ENCODE measurements at places on chromosomes 7 and 10. TPM values are rescaled to one million over a fixed set of nuclear protein-coding genes. Genes with fewer than 3 reads are reported as not detected.

Gene METTL27
- 0.35 TPM for total RNA-seq

Gene RAMP3
- total RNA-seq, result 52.5 TPM

Gene INA
- total RNA-seq, result 0.08 TPM

Gene CTNNA3
- total RNA-seq, result 198 TPM

Gene IL15RA
- 3.9 TPM for total RNA-seq

Gene YAE1
- total RNA-seq, result 15.9 TPM

Gene ATG9B
- 0.13 TPM for total RNA-seq

DNA sequence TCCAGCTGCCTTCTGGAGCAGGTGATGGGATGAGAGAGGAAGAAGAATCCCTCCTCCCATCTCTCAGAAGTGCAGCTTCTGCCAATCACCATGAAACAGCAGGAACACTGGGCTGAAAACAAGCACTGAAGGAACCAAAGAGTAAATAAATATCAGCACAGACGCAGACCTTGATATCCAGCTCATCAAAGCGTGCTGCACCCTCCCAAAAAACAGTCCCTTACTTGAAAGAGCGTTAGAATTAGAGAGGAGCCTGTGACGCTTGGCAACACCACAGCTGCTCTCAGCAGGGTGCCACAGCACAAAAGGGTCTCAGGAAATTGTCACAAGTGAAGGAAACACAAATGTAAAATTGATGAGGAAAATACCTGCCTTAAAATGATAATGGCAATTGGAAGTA is 39.5 kb downstream of the KLF6 start:
- DNase-seq, result no peak

- peak; percentile 92 for DNase-seq
These were observed 254.1 kb downstream of the TNS3 start for GRCh38 chr7:47327698-47328391.

- no peak for DNase-seq
These were observed 208.3 kb downstream of the JAZF1 start for GRCh38 chr7:27972276-27972675.

DNA sequence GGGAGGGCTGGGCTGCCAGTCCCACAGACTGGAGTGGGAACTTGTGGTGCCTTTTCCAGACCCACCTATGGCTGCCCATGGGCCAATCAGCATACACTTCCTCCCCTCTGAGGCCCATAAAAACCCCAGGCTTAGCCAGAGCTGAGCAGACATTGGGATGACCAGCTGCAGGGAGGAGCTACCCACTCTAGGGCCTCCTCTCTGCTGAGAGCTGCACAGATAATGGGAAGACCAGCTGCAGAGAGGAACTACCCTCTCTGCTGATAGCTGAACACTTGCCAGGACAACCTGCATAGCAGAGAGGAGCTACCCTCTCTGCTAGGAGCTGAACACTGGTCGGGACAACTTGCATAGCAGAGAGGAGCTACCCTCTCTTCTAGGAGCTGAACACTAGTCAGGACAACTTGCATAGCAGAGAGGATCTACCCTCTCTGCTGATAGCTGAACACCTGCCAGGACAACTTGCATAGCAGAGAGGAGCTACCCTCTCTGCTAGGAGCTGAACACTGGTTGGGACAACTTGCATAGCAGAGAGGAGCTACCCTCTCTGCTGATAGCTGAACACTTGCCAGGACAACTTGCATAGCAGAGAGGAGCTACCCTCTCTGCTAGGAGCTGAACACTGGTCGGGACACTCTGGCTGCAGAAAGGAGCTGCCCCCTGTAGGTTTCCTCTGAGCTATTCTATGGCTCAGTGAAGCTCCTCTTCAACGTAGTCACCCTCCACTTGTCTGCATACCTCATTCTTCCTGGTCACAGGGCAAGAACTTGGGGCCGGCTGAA is 88.3 kb upstream of the CACUL1 start:
- DNase-seq, result no peak

DNA sequence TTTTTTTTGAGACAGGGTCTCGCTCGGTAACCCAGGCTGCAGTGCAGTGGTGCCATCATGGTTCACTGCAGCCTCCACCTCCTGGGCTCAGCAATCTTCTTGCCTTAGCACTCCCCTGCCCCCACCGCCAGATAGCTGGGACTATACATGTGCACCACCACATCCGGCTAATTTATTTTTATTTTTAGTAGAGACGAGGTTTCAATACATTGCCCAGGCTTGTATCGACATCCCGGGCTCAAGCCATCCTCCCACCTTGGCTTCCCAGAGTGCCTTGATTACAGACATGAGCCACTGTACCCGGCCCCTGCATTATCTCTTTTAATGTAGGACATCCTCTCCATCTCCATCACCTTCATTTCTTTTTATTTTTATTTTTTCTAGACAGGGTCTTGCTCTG is 213.3 kb downstream of the CUX1 start:
- no peak for DNase-seq

GRCh38 chr7:44393238-44394111 is 68.1 kb upstream of the CAMK2B start:
- DNase-seq, result peak; percentile 68

DNA sequence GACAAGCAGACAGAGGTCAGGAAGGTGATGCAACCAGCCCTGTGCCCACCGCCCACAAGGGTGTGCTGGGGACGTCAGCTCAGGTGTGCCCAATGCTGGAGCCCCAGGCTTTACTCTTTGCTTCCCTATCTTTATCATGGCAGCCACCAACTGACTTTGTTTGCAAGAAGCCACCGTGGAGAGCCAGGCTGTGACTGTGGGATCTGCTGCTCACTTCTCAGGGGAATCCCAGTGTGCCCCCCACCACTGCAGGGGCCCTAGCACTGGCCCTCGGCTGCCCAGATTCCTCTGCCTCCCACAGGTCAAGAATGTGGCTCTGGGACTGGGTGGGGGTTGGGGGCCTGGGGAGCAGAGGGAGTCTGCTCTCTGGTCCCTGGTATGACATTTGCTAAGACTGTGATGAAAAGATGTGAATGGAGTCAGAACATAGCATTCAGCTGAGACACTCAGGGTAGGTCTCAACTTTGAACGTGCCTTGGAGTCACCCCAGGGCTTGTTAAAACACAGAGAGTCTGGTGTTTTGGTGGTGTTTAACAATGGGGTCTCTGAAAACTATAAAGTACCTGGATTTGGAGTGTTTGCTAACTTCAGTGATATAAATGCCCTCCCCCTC is 47.3 kb downstream of the ARHGAP22 start:
- DNase-seq, result peak; percentile 35

DNA sequence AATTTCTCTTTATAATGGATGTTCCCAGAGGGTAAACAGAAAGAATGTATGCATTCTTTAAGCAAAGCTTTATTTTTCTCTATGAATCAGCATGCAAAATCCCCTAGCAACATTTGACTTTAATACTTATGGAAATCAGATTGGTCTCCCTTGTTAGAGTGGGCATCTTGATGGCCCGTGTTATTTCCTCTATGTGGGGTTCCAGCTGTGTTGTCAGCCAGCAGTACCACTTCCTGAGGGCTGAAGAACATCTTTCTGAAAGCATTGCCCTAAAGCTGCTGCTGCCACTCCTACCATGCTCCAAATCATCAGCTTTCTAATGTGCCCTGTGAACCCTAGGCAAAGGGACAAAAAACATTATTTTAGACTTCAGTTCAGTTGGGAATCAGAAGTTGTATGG is 70.4 kb upstream of the HECTD2 start:
- DNase-seq, result no peak

DNA sequence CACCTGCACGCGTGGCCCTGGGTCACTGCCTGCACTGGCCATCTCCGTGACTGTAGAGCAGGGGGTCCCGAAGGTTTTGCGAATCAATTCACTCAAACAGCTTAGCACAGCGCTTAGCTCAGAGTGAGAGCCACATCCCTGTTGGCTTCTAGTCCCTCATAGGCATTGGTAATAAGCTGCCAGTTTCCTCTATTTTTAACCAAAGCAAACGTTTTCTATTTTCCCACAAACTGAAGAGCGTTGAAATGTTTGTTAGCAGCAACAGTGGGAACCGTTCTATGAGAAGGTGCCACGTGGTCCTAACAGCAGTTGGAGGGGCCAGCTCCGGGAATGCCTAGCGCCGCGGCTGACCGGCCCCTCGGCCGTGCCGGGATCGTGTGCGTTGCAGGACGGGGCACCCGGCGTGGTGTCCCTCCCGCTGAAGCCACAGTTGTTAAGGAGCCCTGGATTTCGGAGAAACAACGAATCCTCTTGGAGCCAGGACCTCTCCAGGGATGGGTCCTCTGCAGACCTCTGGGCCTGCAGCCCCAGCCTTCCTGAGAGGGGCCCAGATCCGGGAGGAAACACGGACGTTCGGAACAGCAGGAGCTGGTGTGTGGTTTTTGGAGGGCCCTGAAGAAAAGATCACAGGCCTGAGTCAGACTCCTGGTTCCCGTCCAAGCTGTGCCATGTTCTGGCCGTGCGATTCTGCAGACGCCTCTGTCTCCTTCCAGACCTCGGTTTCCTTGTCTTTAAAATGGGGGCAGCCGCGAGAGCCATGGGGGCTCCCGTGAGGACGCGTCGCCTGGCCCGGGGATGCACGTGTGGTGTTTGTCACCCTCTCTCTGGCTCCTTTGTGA is 40.3 kb downstream of the FAM20C start:
- no peak for DNase-seq

DNA sequence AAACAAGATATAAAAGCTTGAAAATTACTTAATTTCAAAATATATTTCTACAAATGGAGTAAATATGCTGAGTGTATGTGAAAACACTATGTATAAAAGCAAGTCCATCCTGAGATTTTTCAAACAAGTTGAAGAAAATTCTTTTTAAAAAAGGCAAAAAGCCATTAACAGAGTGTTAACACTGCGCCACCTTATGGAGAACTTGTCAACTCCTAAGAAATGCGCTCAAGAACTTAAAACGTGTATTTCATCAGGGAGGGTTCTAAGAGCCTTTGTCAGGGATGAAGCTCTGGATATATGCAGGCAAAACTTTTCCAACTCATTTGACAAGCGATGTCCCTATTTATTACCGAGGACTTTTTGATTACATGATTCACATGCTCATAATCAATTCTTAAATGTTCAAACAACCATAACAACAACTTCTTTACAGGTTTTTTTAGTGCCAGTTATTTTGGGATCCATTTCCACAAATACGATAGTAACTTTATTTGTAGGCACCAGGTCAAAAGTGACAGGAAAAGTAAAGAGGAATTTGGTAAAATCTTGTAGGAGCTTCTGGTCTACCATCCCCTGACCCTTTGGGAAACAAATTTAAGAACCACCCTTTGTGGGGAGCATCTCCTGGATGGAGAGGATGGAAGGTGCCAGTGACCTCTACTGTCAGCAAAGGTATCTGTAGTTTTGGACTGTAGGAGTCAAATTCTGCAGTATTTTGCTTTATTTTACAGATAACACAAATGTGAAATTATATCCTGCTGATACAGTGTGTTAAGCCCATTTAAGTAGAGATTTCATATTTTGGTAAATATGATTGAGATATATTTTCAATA is 23.2 kb downstream of the CALCR start:
- no peak for DNase-seq

- DNase-seq, result no peak
These were observed 11.7 kb upstream of the SLF2 start for GRCh38 chr10:100901051-100901450.

Data from cardiac septum (tissue), 1 donor.